Fibroblast of skin of right quadriceps (primary cell): ENCODE measurements at places on chromosomes 7 and 10.

DNA sequence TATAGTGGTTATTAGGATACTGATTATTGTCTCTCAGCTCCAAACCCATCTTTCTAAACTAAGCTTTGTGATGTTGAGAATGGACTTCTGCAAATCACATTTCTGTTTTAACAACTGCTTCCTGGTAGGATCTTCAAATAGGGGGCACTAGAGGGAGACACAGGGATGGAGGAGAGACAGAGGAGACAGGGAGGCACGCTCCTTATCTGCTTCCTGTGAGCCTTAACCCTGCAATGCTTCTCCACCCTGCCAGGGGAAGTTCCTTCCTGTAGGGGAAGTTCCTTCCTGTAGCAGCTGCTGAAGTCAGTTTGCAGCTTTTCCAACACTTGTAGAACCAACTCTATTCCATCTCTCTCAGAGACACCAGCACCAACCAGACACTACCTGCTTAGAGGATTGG is 847.2 kb downstream of the CCSER2 start:
- DNase-seq, result no peak

DNA sequence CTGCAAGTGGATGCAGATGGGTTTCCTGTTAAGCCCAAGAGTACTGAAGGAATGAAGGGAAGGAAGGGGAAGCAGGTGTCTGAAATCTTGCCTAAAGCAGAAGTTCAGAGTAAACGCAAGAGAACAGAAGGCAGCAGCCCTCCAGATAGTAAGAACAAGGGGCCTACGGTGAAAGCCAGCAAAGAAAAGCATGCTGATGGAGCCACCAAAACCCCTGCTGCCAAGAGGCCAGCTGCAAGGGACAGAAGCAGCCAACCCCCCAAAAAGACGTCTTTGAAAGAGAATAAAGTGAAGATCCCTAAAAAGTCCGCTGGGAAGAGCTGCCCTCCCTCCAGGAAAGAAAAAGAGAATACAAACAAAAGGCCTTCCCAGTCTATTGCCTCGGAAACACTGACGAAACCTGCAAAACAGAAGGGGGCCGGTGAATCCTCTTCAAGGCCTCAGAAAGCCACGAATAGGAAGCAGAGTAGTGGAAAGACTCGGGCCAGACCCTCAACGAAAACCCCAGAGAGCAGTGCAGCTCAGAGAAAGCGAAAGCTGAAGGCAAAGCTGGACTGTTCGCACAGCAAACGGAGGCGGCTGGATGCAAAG is 152.5 kb downstream of the LCOR start:
- DNase-seq, result no peak

- peak; percentile 100 for DNase-seq
Observed at GRCh38 chr7:134778941-134779740, at the start of gene CALD1. CALD1 (plus strand) TSS chr7:134779634; CDS start chr7:134867734, 88,100 bp downstream.

GRCh38 chr10:52757773-52758172 is 14.8 kb downstream of the MBL2 start:
- peak; percentile 24 for DNase-seq

- no peak for DNase-seq
Observed at GRCh38 chr10:26509307-26509706, 71.2 kb downstream of the APBB1IP start.

DNA sequence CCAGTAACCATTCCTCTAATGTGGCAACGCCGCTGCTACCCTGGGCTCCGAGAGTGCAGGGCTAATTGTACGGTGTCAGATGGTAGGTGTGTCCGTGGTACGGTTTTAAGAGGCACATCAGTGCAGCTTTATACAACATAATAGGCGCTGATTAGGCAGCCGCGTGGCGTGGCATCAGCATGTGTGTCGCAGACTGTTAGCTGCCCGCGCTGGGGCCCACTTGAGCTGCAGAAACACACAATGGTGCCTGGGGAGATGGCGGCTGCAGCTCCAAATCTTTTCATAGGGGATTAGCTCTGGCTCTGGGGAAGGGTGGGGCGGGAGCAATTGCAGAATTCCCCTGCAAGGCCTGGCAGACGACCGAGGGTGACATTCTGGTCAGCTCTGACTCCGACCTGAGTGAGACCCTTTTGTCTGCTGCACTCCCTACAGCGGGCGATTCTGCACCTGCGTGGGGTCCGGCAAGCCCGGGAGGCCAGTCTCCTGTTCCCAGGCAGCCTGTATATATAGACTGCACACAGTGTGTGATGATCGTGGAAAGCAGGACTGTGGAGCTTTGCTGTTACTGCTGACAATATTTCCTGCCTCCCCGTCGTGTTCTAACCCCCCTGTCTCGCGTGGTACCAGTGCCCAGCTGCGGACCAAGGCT is 722.7 kb upstream of the CELF2 start:
- no peak for DNase-seq

DNA sequence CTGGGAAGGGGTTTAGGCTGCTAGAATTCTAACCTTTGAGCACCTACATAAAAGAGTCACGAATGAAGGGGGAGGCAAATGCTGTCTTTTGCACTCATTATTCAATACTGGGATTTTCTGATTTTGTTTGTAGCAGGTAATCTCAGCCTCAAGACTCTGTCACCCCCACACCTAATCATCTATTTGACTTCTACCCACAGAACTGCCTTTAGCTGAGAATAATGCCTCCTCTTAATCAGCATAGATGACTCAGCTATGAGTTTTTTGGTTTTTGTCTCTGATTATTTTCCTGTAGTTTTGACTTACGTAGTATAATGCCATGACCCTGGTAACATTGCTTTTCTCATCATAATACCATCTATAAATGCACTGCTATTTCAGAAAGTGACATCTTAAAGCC is 42.7 kb upstream of the CACNB2 start:
- DNase-seq, result peak; percentile 20

DNA sequence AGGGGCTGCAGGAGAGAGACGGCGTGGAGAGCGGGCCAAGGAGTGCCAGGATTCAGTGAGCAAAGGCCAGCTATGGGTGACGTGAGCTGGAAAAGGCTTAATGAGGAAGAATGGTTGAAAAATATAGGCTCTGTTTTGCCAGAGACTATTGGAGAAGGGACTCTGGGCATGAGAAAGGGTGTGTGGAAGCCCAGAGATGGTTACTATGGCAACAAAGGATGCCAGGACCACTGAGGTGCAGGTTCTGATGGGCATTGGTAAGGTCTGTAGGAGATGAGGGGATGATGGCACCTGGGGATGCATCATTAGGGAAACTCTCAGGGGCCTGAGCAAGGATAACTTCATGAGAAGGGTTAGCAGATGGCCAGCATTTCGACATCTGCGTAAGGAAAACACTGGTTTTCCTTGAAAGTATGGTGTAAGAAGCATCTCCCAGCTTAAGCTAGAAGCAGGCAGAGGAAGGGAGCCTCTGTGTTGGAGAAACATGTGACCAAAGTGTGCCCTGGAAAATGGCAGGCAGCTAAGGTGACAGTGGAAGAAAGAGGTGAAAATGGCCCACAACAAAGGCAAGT is 21.6 kb upstream of the FAM180A start:
- peak; percentile 21 for DNase-seq

DNA sequence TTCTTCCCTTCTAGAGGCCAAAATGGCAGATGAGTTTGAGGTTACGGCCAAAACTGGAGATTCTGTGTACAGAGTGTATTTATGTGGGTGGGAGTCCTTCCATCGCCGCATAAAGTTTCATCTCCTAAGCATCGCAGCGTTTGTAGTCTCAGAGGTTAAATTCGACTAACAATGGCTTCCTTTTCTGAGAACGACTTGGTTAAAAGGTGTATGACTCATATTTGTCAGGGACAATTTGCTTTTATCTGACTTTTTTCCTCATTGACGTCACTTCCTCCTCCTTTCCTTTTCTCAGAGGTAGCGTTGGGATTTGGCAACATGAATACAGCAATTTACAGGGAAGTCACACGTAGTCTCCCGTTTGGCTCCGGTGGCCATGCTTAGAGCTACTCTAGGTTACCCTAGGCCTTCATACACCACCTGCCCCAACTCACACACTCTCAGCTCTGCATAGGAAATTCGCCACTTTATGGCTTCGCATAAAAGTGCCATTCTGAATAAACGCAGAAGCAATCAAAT is 37.6 kb upstream of the TCF7L2 start:
- no peak for DNase-seq
